ENCODE measurements at places on chromosomes 6 and 20.

DNA sequence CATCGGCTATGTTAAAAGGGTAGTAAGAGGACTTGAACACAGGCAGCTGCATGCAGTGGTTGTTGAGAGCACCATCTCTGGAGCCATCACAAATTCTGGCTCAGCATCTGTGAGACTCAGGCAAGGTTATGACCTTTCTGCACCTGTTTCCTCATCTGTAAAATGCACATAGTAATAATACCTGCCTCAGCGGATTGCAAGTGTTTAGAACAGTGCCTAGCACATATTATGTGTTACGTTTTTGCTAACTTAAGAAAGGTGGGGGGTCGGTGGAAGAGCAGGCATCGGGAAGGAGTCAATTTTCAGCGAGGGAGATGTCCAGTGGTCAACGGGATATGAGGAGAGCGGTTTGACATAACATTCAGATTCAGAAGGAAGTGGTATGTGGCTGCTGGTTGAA is 2.9 kb downstream of the LY6G5C start:
- DNase-seq = no peak

- no peak for DNase-seq
Observed at GRCh38 chr6:103798166-103798565, 1061.6 kb downstream of the HACE1 start.

GRCh38 chr6:36277946-36278470 is 8.1 kb downstream of the PNPLA1 start:
- no peak for DNase-seq

GRCh38 chr20:56223352-56223751 is 25.2 kb upstream of the MC3R start:
- no peak for DNase-seq

DNA sequence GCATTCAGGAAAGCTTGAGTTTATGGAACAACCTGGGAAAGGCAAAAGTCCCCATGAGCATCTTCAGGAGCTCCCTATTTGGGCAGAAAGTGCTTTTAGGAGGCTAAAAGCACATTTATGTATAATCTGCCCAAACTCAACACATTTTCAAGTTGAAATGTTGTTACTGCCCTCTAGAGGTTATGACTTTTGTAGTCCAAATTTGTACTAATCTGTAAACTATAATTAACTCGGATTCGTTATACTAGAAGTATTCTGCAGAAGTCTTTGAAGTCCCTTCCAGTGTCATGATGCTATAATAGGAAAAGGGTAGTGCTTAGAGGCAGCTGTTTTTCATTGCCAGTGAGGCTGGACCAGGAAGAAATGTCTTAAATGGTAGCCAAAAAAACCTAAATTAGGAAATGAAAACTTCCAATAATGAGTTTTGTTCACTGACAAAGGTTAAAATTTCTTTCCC is 44.8 kb upstream of the EMILIN3 start:
- no peak for DNase-seq

GRCh38 chr20:59643615-59644061 is 39.3 kb downstream of the PHACTR3 start:
- DNase-seq = no peak

GRCh38 chr6:138817799-138818198 is 21.9 kb downstream of the ECT2L start:
- DNase-seq = peak; percentile 41

GRCh38 chr6:56524891-56525703 is 117.6 kb downstream of the DST start:
- DNase-seq = peak; percentile 95

- no peak for DNase-seq
Observed at GRCh38 chr6:134199848-134200606, 117.9 kb downstream of the SGK1 start.

DNA sequence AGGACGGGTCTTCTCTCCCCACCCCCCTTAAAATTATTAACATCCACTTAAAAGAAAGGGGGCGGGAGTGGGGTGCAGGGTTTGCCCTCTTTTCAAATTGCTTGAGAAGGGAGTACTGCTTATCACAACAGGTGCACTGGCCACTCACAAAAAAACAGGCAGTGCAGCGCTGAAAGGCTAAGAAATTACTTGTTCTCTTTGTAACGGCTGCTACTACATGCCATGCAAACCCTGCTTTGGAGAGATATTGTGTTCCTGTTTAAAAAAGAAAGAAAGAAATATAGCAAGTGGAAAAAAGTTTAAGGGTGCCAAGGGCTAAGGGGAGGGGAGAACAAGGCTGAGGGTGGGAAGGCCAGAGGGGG is 312.7 kb upstream of the JARID2 start:
- DNase-seq = no peak

- no peak for DNase-seq
Observed at GRCh38 chr6:116364321-116364720, 6.4 kb upstream of the DSE start.

- DNase-seq = no peak
Observed at GRCh38 chr6:136464874-136465273, 85.3 kb downstream of the MAP7 start.

- no peak for DNase-seq
Observed at GRCh38 chr20:17471606-17472187, 59.5 kb downstream of the BFSP1 start.

- no peak for DNase-seq
Observed at GRCh38 chr6:70651326-70651905, 16.3 kb upstream of the SMAP1 start.

- no peak for DNase-seq
Observed at GRCh38 chr20:32235331-32236047, 27.8 kb downstream of the POFUT1 start.

DNA sequence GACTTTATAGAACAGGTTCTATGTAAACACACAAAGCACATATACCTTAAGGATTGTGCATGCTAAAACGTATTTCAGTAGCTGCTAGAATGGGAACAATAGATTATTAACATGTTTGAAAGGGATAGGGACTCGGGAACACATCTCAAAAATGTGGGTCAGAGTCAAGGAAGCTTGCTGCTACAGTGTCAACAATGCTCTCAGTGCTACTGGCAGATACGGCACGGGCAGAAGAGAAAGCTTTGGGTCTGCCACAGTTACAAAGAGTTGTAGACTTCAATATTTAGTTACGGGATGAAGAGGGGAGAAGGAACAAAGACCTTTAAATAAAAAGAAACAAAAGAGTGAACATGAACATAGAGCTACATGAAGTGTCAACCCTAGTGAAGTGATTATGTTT is 170.5 kb downstream of the BACH2 start:
- no peak for DNase-seq

DNA sequence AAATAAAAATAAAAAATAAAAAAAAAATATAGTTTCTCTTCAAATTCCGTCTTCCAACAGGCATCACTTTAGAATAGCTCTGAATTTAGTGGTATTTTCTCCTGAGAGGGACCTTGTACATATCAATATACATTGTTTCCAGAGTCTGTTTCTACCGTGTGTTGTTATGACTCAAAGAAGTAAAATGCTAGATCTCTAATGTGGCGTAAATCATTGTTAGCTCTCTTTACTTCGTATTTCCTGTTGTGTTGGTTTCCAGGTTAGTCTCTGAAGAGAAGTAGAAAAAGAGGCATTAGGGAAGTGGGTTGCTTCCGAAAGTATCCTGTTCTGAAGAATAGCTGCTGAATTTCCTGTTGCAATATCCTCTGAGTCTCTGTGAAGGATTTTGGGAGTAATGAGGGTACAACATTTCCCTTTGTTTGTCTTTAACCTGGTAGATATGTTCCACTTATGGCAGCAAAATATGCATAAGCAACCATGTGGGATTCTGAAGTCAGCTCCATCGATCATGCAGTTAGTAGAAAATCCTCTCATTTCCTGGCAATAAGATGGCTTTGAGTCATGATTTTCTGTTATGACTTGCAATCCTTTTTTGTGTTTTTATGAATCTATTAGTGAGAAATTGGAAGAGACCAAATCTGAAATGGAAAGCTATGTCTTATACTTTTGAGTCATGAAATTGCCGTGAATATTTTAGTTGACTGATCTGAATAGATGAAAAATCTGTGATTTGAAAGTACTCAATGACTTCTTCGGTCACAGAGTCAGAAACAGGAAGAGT is 42.0 kb upstream of the MCHR2 start:
- no peak for DNase-seq

DNA sequence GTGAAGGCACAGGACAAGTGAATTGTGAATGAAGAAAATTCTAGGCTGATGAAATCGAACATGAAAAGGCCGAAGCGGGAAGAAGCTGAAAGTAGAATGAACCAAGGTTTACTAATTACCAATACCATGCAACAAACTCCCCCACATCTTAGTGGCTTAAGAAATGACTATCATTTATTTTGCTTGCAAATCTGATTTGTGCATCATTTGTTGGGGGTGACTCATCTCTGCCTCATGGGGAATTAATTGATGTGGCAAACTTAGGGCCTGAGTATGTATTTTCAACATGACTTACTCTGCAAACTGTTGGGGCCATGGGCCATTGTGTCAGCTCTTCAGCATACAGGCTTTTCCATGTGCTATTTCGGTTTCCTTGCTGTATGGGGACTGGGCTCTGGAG is 26.8 kb downstream of the PPP1R14C start:
- peak; percentile 46 for DNase-seq

DNA sequence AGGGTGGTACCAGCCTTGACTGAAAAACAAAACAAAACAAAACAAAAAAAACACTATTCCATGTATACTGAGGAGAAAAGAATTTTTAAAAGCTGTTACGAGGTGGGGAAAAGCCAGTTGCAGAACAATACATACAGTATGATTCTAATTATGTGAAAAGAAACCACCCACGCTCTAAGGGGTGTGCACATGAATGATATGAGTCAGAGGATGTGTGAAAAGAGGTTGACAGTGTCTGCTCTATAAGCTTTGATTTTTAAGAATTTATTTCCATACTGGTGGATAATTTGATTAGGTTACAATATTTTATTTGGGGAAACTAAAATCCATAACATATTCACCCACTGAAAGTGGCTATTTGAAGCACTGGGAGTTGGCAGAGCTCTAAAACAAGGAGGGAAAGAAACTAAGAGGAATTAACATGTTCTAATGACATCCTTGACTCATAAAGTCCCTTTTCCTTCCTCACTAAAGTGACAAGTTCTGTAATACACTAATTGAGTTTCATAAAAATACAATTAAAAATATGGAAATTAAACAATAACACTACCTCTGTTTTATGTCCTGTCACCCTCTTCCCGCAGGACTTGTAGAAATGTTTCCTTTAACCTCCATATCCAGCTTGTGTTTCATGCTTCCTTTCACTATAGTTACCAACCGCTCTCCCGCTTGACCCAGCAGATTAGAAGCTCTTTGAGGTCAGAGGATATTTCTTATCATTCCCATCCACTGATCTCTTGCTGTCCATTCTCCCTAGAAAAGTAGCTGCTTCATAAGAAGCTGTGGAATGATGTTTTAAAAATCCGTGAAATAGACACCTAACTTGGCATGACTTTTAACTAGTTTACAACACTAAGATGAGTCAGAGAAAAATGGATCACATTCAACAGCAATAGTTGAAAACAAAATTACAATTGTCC is 118.6 kb upstream of the CCDC28A start:
- peak; percentile 17 for DNase-seq

GRCh38 chr6:79167931-79168694 is 66.4 kb downstream of the HMGN3 start:
- DNase-seq = no peak

- no peak for DNase-seq
Observed at GRCh38 chr6:122753688-122754056, 25.8 kb upstream of the FABP7 start.

DNA sequence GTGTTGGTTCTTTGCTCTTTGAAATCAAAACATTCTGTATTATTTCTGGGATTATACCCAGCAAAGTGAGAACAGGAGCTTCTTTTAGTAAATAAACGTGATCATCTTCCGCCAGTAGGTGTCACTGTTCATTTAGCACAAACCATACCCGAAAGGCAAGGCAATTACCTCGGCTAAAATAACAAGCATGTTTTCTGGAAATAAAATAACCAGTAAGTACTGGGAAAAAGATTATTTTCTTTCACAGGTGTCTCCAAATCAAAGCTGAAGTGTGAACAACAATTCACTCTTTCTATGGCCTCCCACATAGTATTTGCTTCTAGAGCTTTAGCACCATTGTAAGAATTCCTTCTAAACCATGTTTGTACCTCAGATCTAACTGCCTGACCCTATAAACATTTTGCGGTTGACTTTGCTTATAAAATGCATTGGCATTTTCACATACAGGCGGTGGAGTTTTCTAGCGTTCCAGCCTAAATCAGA is 144.6 kb upstream of the AGPAT4 start:
- DNase-seq = peak; percentile 65

DNA sequence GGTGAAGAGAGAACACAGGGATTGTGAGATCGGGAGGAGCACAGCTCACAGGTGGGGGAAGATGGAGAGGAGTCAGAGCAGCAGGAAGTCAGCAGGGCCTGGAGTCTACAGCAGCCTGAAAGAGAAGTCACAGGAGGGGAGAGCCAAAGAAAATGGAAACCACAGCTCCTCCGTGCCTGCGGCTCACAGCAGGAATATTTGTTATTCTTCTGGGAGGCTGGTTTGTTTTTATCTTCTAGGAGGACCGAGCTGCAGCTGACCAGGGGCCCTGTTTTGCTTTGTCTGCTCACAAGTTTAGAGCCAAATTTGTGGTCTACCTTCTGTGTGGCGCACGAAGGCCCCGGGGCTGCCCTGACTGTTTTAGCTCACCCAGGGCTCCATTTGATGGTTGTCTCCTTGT is 81.8 kb downstream of the CLIC5 start:
- no peak for DNase-seq

GRCh38 chr20:53806683-53807401 is 213.2 kb upstream of the ZNF217 start:
- DNase-seq = no peak

DNA sequence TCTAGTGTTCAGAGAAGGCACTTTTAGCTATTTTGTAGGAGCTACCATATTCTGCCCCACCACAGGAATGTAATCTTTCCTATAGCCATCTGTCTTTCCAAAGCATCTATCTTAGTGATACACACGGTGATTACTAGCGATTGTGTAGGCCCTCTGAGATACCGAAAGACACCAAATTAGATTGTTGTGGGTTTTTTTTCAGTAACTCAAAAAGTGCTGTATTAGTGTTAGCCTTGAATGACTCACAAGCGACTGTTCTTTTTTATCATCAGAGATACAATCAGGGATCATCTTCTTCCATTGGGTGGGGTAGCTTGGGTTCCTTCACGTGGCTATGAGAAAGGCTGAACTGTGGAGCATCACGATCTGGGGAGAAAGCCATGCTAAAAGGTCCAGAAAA is 160.2 kb downstream of the MTFR2 start:
- DNase-seq = no peak

DNA sequence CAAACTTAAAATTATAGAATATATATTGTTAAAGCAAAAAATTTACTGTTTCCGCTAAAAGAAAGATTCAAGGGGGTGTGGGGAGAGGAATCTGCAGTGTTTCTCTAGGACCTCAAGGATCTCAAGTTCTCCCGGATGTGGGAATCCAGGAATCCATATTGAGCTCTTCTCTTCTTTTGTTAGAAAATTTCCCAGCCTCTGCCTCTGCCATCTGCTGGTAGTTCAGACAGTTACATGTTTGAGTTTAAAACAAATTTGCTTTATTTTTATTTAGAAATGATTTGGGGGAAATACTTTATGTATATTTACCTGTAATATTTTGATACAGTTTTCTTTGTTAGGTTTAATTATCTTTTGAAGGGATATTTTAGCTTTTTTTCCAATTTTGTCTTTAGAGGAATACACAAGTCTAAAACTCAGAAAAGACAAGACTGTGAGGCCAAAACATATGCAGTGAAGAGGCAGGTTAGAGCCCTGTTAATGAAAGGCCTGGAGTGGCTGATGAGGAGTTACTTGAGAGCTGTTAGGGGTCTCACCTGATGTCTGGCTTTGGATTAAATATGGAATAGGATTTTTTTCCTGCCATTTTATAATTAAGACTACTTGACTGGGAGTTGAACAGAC is 268.8 kb downstream of the ARID1B start:
- peak; percentile 25 for DNase-seq

Measured in GM04504 (cell line).